Upper lobe of right lung (tissue), 1 donor: ENCODE measurements at places on chromosomes 5 and 9. TPM values are rescaled to one million over a fixed set of nuclear protein-coding genes. Genes with fewer than 3 reads are reported as not detected.

Gene AGGF1
- 22.3 TPM for total RNA-seq

Gene PPP2R2B
- 1.2 TPM for total RNA-seq

Gene SLC9A3
- 1.0 TPM for total RNA-seq

Gene GLRA1
- total RNA-seq: not detected

Gene MLANA
- total RNA-seq: not detected

Gene SIMC1
- 17.6 TPM for total RNA-seq

Gene IFNK
- not detected for total RNA-seq

Gene TSSK1B
- total RNA-seq: not detected

Gene CLK4
- total RNA-seq: 35.4 TPM

Gene TTC16
- 0.41 TPM for total RNA-seq

Gene TLX3
- total RNA-seq: not detected

Gene LCP2
- total RNA-seq: 83.1 TPM

- DNase-seq: no peak
Measured at GRCh38 chr5:148491015-148491792, 107.4 kb downstream of the FBXO38 start.

DNA sequence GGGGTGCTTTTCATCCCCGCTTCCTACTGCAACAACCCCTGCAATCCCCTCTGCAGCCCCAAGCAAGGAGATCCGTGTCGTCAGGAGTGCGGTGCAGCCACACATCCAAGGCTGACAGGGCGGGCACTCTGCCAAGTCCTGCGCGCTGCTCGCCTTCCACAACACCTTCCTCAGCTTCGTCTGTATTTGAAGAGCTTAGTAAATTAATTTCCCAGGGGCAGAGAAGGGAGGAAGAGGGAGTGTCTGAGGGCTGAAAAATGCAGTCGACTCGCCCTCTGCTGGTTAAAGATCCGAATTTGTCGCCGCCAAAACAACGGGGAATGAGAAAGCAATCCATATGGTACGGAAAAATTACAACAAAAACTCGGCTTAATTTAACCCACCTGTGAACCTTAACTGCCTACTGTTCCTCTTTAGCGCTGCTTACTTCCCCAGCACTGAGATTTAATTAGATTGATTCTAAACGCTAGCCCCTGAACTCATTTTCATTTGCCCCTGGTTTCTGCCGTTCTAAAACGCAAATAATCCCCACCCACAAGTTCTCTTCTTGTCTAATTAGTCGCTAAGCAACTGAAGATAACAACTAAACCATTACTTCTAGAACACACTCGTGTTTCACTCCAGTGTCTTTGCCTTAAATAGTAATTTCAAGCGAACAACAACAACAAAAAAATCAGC is 10.9 kb upstream of the PCDHB1 start:
- DNase-seq: peak; percentile 82

GRCh38 chr5:63555874-63556273 is 406.4 kb downstream of the HTR1A start:
- DNase-seq: no peak

DNA sequence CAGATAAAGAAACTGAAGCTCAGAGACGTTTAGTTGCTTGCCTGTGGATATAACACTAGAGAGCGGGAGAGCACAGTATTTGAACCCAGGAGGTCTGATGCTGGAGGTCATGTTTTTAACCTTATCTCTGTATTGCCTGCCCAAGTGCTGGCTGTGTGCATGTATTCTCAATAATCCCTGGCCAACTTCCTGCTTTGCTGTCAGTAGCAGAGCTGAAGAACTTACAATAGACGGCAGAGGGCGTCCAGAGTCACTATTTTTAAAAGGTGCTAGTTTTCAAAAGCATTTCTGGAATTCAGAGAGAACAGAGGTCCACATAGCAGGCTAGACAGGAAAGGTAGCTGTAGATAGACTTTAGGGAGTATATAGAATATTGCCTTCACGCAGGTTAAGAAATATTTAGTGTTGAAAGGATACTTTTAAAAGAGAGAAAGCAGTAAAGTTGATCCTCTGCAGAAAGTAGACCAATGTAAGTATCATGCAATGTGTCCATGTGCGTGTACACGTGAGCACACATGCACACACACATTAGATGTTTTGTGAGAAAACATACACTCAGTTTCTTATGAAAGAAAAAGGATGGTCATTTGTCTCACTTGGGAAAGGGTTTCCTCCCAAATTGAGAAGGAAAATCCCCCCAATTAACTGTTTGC is 46.3 kb downstream of the PTCD2 start:
- no peak for DNase-seq

DNA sequence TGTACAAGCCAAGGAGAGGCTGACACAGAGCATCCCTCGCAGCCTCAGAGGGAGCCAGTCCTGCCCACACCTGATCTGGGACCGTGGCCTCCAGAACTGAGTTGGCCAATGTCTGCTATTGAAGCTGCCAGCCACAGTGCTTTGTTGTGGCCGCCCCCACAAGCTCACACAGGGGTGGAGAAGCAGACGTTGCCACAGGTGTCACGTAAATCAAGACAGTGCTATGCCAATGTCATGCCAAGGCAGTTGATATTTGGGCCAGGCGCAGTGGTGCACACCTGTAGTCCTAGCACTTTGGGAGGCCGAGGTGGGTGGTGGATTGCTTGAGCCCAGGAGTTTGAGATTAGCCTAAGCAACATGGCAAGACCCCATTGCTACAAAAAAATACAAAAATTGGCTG is 17.3 kb upstream of the TERT start:
- DNase-seq: peak; percentile 51

DNA sequence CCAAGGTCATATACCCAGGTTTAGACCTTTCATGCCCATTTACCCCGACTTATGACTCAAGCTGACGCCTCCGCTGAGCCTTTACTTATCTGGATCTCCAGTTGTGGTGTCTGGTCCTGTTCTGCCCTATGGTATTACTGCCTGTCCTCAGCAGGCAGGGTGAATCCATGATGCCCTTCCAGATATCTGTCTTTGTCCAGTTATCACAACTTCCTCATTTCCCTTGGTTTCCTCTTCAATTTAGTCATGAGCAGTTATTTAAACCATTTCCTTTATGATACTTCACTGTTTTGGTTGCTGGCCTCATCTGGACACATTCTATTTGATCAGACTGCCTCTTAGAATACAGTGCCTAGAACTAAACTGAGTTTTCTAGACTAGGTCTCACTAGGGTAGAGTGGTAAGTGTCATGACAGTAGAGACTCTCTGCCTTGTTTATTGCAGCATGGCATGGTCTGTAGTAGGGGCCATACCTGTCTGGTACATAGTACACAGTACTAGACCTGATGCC is 93.3 kb downstream of the MELK start:
- DNase-seq: no peak

DNA sequence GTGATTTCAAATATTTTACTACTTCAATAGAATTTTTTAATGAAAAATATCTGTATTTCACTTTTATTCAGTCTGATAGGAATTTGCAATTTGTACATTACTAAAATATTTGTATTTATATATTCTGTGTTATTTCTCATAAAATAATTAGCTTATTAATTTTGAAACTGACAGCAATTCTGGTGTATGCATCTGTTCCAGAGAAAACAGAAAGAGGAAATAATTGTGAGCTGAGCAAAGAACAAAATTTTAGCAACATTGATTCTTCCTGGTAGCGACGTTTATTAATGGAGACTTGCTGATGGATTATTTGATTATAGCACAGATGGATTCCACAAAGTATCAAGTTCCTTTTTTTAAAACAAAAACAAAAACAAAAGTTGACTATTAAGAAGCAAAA is 61.0 kb downstream of the ST8SIA4 start:
- DNase-seq: no peak

DNA sequence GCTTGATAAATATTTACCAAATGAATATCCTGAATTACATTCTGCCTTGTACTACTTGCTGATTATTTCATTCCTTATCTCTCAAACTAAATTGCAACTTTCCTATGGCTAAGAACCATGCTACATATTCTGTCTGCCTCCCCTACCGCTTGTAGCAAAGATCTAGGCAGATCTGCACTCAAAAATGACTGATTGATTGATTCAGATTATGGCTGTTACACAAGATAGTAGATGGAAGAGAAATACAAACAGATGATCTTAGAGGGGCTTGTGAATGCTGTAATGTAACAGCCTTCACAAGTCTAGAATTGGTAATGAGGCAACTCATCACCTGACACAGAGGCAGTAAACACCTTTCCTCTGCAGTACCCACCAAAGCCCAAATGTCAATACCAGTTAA is 446.1 kb downstream of the PRELID2 start:
- no peak for DNase-seq

DNA sequence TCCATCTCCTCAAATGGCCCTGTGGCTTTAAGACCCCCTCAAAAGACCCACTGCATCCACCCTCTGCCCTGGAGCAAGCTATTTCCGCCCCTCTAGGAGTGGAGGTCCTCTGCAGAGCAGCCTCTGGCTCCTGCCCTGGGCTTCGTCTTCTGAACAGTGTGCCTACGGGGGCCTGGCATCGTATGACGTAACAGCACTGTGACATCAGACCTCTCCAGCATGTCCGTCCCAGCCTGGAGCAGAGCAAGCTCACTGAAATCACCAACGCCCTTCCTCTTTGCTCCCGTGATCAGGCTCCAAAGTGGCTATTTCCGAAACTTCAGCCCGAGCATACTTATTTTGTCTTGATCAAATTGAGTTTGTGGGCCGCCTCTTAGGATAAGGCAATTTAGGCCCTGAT is 69.1 kb upstream of the PTCH1 start:
- DNase-seq: no peak

- DNase-seq: no peak
Measured at GRCh38 chr5:14199902-14200301, 56.8 kb downstream of the TRIO start.

DNA sequence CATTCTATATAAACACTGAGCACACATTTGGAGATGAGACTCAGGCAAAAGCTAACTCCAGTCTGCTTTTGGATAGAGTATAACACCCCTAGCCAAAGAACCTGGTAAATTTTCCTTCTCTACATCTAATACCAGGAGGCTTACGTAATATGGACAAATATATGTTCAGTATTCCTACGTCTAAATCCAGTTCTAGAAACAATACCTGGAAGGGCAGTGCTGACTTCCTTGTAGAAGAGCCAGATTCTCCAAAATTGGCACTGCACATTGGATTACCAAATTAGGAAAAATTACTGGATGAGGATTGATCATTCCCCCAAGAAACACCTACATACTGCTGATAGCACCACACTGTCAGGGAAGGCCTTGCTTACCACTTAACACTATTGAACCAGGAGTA is 247.4 kb downstream of the SAXO1 start:
- DNase-seq: no peak

DNA sequence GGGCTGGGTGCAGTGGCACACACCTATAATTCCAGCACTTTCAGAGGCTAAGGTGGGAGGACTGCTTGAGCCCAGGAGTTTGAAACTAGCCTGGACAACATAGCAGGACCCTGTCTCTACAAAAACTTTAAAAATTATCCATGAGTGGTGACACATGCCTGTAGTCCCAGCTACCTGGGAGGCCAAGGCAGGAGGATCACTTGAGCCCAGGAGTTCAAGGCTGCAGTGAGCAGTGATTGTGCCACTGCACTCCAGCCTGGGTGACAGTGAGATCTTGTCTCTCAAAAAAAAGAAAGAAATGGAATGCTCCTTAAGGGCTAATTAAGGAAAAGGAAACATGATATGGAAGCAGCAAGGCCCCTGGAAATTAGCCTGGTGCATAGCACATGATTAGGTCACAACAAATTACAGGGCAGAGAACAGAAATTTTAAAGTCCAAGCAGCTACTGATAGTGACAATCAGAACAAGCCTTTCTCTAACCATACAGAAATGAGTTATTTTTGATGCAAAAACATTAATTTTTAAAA is 19.5 kb downstream of the ANKH start:
- DNase-seq: no peak

DNA sequence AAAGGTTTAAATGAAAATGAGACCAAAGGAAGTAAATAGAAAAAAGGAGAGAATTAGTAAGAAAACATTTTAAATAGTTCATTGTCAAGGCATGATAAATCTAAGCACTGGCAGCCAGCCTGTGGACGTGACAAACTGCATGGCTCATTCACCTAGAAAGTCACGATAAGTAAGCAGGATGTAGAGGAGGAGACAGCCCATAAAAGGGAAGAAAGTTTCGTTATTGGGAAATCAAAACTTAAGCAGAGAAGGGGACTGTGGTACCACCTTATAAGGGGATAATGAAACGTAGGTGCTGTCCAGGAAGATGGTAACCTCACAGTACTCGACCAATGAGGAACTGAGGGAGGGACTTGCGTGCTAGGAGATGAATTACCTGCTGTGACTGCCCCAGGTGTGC is 494.5 kb upstream of the GRAMD2B start:
- DNase-seq: no peak

GRCh38 chr9:15276328-15276938 is 30.6 kb downstream of the TTC39B start:
- DNase-seq: no peak

- no peak for DNase-seq
Measured at GRCh38 chr9:95104980-95105379, 212.5 kb downstream of the FANCC start.

DNA sequence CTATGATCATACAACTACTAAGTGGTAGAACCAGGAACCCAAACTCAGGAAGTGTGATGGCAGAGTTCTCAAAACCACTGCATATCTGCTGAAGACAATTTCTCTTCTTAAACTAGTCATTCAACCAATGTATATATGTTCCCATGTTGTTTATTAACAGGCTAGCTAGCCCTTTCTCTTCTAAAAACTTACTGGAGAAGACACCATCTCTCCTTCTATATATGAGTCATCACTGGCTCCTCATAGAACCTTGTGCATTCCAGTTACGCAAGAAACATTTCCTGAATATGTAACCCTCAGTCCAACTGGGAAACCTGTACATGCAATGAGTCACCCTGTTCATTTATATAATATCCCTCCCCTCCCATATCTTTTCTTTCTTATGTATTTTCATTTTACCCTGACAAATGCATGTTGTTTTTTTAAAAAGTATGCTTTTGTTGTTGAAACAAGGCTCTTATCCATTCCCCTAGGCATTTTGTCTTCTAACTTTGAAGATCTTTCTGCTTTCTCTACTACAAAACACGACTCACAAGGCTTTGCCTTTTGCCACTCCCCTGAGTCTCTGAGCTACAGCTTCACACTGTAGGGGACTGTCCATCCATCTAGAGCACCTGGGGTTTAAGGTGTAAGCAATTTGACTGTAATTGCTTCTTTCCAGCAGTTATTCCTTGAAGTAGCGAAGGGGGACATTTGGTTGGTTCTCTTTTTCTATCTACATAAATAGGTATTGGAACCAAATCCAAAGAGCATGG is 119.5 kb downstream of the ANXA1 start:
- DNase-seq: no peak

- DNase-seq: no peak
Measured at GRCh38 chr5:82931110-82931509, 146.1 kb downstream of the TMEM167A start.

DNA sequence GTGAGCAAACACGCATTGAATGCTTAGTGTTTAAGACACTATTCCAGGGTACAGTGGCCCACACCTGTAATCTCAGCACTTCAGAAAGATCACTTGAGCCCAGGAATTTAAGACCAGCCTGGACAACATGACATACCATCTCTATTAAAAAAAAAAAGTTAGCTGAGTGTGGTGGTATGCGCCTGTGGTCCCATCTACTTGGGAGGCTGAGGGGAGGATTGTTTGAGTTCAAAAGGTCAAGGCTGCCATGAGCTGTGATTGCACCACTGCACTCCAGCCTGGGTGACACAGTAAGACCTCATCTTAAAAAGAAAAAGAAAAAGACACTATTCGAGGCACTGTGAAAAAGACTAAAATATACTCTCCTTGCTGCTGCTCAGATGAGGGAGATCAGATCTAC is 240.7 kb downstream of the NR3C1 start:
- DNase-seq: no peak
